DMS 273 treated with DMSO at 0.1 percent for 48 hours (cell line): ENCODE measurements at places on chromosomes 12 and 14.

GRCh38 chr12:63965936-63966605 lies 121.6 kb downstream of the SRGAP1 start:
- DNase-seq = no peak

GRCh38 chr12:117339104-117339503 lies 22.3 kb downstream of the NOS1 start:
- DNase-seq = no peak

- DNase-seq = no peak
Measured at GRCh38 chr14:104158827-104159798, 20.7 kb downstream of the KIF26A start.

DNA sequence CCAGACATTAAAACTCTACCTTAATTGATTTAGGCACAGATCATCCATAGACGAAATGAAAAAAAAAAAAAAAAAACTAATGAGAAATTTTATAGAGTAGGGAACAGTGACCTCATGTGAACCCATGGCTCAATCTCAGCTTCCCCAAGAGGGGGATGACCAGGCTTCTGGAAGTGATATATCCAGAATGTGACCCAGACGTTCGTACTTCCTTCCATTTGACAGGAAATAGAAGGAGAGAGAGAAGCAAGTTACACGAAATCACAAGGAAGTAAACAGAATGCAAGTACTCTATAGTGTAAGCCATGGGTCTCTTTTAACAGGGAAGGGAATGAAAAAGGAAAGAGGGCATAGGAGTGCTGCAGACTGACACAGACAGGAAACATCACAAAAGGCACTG lies 10.1 kb downstream of the FOXN3 start:
- no peak for DNase-seq

DNA sequence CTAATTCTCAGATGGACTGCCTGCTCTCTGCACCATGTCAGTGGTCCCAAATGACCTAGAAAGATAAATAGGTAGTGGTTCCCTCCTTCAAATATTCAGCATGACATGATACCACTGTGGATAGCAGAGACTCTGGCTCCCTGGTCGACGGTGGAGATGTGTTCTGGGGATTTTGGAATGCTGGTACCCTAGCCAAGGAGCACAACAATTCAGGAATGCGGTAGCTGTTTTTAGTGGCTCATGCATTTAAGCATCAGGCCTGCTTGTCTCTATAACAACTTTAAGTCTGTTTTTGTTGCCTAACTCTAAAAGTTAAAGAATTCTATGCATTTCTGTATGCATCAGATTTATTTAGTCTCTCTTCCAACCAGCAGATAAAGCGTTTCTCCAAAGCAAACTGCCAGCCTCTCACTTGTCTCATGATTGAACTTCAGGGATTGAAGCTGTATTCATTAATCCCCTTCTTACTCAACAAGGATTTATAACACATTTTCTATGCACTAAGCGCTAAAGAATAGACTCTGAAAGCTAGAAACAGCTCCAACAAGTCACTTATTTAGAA lies 164.9 kb upstream of the BMP4 start:
- DNase-seq = no peak

DNA sequence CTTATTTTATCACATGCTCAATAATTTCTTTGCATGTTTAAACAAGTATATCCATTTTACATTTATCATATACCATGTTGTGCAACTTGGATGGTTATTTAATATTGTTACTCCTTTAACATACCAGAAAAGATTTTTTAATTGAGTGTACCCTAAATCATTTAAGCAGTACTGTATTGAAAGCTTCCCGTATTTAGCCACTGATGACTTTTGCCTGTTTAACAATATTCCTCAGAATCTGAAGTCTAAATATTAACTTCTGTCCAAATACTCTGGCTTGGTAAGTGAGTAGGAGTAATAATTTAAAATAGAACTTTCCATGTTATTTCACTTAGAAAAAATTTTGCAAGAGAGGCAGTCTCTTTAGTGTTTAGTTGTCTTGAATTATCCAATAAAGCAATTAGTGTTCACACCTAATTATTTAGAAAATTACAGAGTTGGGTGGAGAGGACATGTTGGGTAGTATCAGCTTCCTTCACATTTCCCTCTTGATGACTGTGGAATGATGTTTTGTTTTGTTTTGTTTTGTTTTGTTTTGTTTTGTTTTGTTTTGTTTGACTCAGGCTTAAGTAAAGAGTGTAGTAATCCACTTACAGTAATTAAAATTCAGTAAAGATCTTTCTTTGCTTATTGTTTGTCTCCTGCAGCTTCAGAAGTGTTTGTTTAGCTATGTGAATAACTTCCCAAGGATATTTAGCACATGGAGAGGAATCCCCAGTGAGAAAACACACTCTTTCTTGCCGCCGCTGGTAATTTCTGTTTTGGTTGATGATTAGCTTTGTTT lies 59.5 kb downstream of the DAAM1 start:
- DNase-seq = no peak

GRCh38 chr14:24852312-24853060 lies 197.5 kb downstream of the STXBP6 start:
- DNase-seq = no peak

DNA sequence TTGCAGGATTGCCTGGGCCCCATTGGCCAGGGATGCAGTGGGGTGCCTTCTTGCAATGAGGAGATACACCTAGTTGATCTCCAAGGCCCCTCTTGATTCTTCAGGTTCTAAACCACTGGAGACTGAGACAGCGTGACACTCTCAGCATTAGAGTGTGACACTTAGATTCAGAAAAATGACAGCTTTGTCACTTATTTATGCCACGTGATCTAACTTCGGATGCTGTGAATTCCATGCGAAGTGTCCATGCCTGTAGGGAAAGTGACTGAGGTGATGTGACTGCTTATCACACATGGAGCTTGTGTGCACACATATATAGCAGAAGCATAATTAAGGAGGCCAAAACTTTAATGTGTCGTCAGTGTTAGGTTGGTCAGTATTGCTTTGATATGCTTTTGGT lies 30.4 kb downstream of the FBXW8 start:
- DNase-seq = no peak

DNA sequence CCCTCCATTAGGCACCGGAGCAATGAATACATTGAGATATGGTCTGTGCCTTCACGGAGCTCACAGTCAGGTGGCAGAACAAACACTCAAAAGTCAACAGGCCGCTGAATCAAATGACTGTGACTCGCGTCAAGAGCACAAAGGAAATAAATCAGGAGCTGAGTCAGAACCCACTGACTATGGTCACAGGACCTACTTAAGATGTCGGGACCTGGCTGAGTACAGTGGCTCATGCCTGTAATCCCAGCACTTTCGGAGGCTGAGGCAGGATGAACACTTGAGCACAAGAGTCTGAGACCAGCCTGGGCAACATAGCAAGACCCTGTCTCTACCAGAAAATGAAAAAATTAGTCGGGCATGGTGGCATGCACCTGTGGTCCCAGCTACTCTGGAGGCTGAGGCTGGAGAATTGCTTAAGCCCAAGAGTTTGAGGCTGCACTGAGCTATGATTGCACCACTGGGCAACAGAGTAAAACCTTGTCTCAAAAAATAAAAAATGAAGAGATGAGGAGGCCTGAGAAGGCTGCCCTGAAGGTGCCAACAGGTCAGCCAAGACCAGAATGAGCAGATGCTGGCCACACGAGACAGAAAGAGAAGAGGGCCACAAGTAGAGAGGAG lies 19.9 kb downstream of the TMEM233 start:
- no peak for DNase-seq
